Smooth muscle cell of the coronary artery (primary cell): ENCODE measurements at places on chromosomes 4 and X. TPM values are rescaled to one million over a fixed set of nuclear protein-coding genes. Genes with fewer than 3 reads are reported as not detected.

The ZFX gene
- total RNA-seq = 25.9 and 74.2 TPM in 2 replicates

The MORF4L2 gene
- 406 and 668 TPM in 2 replicates for total RNA-seq

The SH3RF1 gene
- 8.7 and 19.5 TPM in 2 replicates for total RNA-seq

The FOXR2 gene
- total RNA-seq = not detected in 2 replicates

The SPOCK3 gene
- 0.60 TPM in 1 of 2 replicates, not detected in the other for total RNA-seq

The MAGEC1 gene
- total RNA-seq = not detected in 2 replicates

The STARD8 gene
- total RNA-seq = 0.94 and 3.1 TPM in 2 replicates

The SMS gene
- 116 and 142 TPM in 2 replicates for total RNA-seq

The KDR gene
- total RNA-seq = 1.9 and 16.5 TPM in 2 replicates

The GDPD2 gene
- total RNA-seq = not detected in 2 replicates

The PLRG1 gene
- total RNA-seq = 52.0 and 94.9 TPM in 2 replicates

The HPGD gene
- total RNA-seq = 0.60 TPM in 1 of 2 replicates, not detected in the other

The SMR3B gene
- total RNA-seq = not detected in 2 replicates

The RAB40A gene
- total RNA-seq = 0.08 TPM in 1 of 2 replicates, not detected in the other

The ATP1B4 gene
- total RNA-seq = not detected in 2 replicates

The SSX3 gene
- not detected in 2 replicates for total RNA-seq

The FRG2 gene
- total RNA-seq = not detected in 2 replicates

The ENOPH1 gene
- 46.2 and 69.3 TPM in 2 replicates for total RNA-seq

The DDIT4L gene
- total RNA-seq = 1.1 and 2.7 TPM in 2 replicates

The XKRX gene
- 0.12 and 0.60 TPM in 2 replicates for total RNA-seq

The ZNF280C gene
- total RNA-seq = 1.4 and 1.7 TPM in 2 replicates

The C4orf17 gene
- total RNA-seq = not detected in 2 replicates

The HMX1 gene
- total RNA-seq = not detected in 2 replicates

The HHIP gene
- total RNA-seq = 1.1 and 199 TPM in 2 replicates

The HMGN5 gene
- 0.53 TPM in 1 of 2 replicates, not detected in the other for total RNA-seq

The TMEM271 gene
- total RNA-seq = not detected in 2 replicates

The CFI gene
- total RNA-seq = 3.5 and 5.4 TPM in 2 replicates

The SOWAHB gene
- not detected in 2 replicates for total RNA-seq

The CPE gene
- 9.1 and 74.6 TPM in 2 replicates for total RNA-seq

The AFF2 gene
- 0.12 and 2.2 TPM in 2 replicates for total RNA-seq

The PNMA3 gene
- 0.70 TPM in 1 of 2 replicates, not detected in the other for total RNA-seq

The NAP1L2 gene
- total RNA-seq = 0.23 and 0.70 TPM in 2 replicates

The HDAC6 gene
- total RNA-seq = 21.8 and 25.6 TPM in 2 replicates

The GPM6B gene
- 0.38 and 0.70 TPM in 2 replicates for total RNA-seq

The BST1 gene
- 11.1 and 16.8 TPM in 2 replicates for total RNA-seq

The TEX13D gene
- total RNA-seq = not detected in 2 replicates

The TASL gene
- not detected in 2 replicates for total RNA-seq

The GPR143 gene
- not detected in 2 replicates for total RNA-seq

The GBA3 gene
- total RNA-seq = not detected in 2 replicates

The MEPE gene
- total RNA-seq = not detected in 2 replicates

The ATOH1 gene
- not detected in 2 replicates for total RNA-seq

The SUPT20HL1 gene
- total RNA-seq = under 0.01 TPM in 1 of 2 replicates, not detected in the other

The MAGIX gene
- total RNA-seq = 0.82 and 1.7 TPM in 2 replicates

The CENPE gene
- 1.4 and 3.9 TPM in 2 replicates for total RNA-seq

The TRAM1L1 gene
- 0.35 and 0.60 TPM in 2 replicates for total RNA-seq

The RASGEF1B gene
- total RNA-seq = 0.15 and 1.5 TPM in 2 replicates
